Ureter (tissue), 1 donor: ENCODE measurements at places on chromosomes 4 and X. TPM values are rescaled to one million over a fixed set of nuclear protein-coding genes. Genes with fewer than 3 reads are reported as not detected.

Gene PRSS12
- total RNA-seq, result 2.4 TPM

Gene CXCL3
- not detected for total RNA-seq

Gene IRS4
- total RNA-seq, result 0.96 TPM

Gene ARHGAP4
- 43.7 TPM for total RNA-seq

Gene GPC3
- 4.9 TPM for total RNA-seq

Gene FAT4
- 9.8 TPM for total RNA-seq

Gene NXF2
- not detected for total RNA-seq

Gene SH3TC1
- total RNA-seq, result 87.0 TPM

Gene NKX1-1
- not detected for total RNA-seq

Gene SMARCA1
- 37.5 TPM for total RNA-seq

Gene RNF212
- 5.1 TPM for total RNA-seq

Gene RHOXF1
- total RNA-seq, result not detected

Gene DCAF12L2
- total RNA-seq, result 0.34 TPM

Gene SHROOM3
- 35.5 TPM for total RNA-seq

Gene AWAT1
- not detected for total RNA-seq

Gene CFP
- total RNA-seq, result 4.3 TPM

- no peak for DNase-seq
Observed at GRCh38 chr4:83860200-83860599, 324.3 kb downstream of the GPAT3 start.

GRCh38 chrX:13028871-13029636, 15.4 kb downstream of the FAM9C start:
- DNase-seq, result no peak

GRCh38 chrX:47623540-47624027, 3.9 kb upstream of the SYN1 start:
- peak; percentile 56 for DNase-seq

DNA sequence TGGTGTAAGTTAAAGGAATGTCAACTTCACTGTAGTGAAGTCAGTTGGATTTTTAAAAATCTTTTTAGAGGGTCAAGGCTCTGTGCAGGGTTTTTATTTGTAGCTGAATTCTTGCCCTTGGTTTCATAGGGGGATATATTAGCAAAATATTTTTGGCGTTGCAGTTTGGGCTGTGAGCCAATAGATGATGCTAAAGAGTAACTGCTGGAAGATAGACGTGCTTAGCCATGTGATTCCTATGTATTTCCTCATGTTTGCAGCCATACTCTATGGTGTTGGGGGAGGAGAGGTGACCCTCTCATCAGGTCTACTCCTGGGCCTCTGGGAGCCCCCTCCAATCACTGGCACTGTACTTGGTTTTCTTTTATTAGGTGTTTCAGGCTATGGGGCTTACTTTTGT, 246.7 kb upstream of the ARHGAP24 start:
- DNase-seq, result no peak

GRCh38 chrX:130702867-130703707, 199.9 kb downstream of the ENOX2 start:
- DNase-seq, result no peak

DNA sequence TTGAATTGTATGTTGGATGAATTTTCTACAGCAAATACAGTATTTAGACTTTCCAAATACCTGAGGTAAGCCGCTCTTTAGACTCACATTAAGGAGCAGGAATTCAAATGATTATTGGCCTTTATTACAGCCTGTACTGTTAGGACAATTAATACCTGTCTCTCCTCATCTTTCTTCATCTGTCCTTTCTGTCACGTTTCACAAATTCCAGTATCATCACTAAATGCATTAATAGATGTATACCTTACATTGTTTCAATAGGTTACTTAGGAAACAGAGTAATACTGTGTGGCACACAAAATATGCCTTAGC, 1.2 kb downstream of the FAM241A start:
- no peak for DNase-seq

DNA sequence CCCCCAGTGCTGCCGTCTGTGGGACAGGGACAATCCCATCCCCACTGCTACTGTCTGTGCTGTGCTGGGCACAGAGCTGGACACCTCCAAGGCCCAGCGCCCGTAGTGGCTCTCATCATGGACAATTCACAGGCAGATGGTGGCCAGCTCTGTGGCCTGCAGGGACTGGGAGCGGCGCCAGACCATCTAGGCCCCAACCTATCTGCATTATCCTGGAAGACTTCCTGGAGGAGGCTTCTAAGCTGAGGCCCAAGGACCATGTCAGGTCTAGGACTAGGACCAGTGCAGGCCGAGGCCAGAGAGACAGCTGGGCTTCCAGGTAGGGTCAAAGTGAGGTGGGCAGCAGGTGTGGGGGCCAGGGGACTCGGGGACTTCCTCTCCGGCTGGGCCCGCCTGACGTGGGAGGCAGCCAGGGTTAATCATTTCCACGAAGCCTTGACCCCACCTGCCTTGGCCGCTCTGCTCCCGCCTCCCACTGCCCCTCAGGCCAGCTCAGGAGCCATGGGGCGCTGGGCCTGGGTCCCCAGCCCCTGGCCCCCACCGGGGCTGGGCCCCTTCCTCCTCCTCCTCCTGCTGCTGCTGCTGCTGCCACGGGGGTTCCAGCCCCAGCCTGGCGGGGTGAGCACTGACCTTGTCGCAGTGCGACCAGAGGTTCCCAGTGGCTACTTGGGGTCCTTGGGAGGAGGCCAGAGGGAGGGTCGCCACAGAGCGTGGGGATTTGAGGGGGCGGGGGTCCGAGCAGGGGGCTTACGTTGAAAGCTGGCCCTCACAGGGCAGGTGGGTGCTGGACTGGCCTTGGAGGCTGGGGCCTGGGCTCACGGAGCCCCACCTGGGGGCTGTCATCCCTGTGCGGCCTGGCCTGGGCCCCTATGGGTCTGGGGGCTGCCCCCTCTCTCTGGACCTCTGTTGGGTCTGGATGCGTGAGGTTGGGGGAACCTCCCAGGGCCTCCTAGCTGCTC, at the start of gene HGFAC:
TSS of gene HGFAC (plus strand) at position 468 of the 959 bp plus-strand sequence. CDS start at position 502, 34 bp downstream.
- DNase-seq, result no peak

DNA sequence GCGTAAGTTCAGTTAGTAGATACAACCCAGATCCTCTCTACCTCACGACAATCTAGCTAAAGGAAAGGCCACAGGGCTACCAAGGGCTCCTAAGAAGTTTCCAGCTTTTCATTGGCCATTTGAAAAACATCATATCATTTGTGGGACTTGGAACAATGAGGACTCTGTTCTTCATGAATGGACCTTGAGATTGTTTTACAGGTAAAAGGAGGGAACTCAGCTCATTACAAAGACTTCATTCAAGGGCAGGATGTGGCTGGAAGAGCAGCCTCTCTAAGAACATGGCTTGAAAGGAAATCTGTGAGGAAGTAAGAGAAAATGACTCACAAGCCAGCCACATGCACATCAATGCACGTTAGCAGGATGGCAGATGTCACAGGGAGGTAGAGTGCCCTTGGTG, 105.9 kb upstream of the SLC7A11 start:
- DNase-seq, result no peak

DNA sequence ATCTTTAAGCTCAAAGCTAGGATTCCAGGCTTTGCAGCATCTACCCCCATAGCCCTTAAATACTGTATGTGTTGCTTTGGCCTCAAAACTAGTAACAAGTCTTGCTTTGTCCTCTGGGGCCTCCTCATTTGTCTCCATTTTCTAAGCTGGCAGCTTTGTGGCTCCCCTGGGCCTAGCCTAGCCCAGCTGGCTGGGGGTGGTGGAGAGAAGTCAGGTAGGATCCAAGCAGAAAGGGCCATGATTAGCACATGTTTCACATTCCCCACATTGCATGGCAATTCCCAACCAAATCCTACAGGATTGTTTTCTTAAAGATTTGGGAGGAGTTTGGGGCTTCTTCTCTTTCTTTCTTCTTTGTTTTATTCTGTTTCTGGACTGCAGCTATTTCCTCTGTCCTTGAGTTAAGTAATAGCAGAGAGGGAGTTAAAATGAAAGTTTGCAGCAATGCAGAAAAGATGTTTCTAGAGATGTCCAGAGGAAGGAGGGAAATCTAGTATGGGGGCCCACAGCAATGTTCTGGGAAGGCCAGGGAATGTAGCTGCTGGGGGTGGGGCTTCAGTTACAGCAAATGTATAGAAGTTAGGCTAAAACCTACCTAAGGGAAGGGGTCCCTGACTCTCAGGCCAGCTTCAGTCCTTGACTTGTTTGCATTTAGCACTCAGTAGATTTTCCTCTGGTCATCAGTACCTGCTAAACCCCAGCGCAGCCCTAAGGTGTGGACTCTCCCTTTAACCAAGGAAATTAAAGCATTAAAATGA, 92.1 kb downstream of the SHROOM4 start:
- DNase-seq, result no peak

DNA sequence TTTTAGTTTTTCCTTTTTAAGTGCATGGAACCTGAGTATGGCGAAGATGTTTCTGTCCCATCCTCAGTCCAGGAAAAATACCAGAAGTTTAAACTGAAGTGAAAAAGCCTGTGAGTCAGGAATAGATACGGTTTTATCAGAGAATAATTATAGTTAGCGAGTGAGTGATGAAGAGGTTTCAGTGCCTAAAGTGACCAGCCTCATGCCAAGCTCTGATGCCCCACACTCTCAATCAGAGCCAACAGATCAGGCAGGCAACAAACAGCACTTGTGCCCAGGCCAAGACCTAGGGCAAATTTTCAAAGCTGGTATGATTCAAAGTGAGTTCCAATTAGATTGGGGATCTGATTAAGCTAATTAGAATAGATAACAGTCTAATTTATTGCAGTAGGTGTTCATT, 212.8 kb upstream of the NRK start:
- no peak for DNase-seq

DNA sequence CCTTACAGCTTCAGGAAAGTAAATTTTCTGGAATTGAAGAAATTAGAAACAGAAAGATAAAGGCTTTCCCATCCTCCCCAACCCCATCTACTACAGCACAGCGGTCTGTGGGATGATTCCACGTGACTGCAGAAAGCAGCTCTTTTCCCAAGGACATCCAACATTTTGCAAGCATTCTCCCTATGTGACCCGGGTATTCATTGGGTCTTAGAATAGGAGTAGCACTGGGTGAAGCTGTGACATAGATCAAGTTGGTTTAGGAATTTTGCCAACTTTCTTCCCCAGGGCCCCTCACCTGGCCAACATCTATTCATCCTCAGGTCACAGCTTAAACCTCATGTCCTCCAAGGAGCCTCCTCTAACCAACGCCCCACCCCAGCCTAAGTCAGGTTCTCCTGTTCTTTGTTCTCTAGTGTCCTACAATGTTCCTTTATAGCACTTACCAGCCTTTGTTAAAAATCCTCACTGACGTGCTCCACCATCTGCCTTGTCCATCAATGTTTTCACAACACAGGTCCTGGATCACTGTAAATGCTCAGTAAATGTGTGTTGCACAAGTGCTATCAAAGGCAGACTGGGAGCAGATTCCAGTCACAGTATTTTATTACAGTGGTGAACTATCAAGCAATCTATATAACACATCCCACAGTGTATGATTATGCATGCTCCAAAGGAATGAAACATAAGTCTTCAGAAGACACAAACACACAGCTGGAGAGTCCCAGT, 80.9 kb upstream of the MTM1 start:
- no peak for DNase-seq

GRCh38 chr4:185196437-185196836, 7.4 kb downstream of the CFAP97 start:
- DNase-seq, result no peak

- DNase-seq, result no peak
Observed at GRCh38 chr4:125331116-125331515, 16.4 kb downstream of the FAT4 start.

DNA sequence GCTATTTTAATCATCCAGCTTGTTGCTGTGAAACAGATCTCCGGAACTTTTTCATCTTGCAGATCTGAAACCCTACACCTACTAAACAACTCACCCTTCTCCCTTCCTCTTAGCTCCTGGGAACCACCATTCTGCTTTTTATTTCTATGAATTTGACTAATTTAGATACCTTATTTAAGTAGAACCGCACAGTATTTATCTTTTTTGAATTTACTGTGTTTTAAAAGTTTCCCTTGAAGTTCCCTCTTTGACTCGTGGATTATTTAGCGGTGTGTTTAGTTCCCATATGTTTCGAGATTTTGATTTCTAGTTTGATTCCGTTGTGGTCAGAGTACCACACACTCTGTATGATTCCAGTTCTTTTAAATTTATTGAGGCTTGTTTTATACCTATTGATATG, 44.6 kb downstream of the EIF2S3 start:
- no peak for DNase-seq

- no peak for DNase-seq
Observed at GRCh38 chr4:128590773-128591172, 218.7 kb upstream of the JADE1 start.

DNA sequence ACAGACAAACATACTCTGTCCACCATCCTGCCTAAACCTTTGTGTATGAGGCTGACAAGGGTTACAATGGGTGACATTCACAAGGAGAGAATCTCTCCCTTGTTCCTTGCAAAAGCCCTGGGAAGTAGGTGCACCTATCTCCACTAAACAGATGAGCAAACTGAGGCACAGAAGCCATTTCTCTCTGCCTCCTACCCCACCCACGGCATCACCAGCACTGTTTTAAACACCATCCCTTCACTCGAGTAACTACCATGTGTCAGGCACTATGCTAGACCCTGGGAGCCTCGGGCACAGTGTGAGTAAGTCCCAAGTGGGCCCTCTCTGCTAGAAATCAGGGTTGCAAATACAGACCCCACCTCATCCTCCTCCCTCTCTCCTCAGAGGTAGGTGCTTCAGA, 899 bp downstream of the LYAR start:
- DNase-seq, result no peak

- peak; percentile 46 for DNase-seq
Observed at GRCh38 chr4:2791518-2792395, 1.1 kb upstream of the SH3BP2 start.

DNA sequence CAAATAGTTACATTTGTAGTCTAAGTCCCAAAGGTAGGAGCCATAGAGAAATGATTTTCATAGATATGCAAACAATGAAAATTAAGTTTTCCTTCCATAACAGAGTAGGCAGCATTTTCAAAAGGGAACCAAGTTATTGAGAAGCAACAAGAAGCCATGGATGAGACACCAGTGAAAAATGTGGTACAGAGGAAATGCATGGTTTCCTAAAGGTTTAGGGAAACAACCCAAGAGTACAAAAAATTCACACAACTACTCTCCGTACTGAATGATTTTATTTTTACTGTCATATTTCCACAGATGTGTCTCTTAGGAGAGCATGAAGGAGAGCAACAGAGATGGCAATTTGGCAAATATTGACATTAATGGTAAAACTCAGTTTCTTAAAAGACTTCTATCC, 1408.9 kb upstream of the PCDH7 start:
- no peak for DNase-seq

- DNase-seq, result no peak
Observed at GRCh38 chrX:10102046-10102704, 54.6 kb upstream of the CLCN4 start.

DNA sequence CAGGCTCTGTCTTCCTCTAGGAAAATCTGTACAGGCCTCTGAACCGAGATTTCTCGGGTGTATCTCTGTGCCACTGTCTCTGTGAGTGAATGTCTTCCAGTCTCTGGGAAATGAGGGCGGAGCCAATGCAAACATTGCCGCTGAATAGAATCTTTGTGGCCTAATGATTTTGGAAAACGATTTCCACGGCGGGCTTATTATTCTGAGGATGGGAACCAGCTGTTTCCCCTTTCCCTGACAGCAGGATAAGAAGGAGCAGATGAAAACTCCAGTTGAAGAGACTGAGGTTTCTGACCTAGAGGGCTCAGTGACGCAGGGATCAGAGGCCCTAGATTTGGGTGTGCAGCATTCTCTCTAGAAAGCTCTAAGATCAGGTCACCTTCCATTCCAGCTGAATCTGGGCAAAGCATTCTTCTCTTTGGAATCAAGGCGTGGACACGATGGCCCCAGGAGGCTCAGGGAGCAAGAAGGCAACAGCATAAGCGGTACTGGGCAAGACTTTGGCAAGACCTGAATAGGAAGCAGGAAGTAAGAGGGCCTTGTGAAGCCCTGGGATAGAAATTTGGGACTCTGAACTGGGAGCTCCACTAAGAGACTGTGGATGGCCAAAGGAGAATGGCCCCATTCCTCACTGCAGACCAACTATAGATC, 47.3 kb downstream of the PJA1 start:
- no peak for DNase-seq
